ENCODE measurements at places on chromosomes 7 and 10.

DNA sequence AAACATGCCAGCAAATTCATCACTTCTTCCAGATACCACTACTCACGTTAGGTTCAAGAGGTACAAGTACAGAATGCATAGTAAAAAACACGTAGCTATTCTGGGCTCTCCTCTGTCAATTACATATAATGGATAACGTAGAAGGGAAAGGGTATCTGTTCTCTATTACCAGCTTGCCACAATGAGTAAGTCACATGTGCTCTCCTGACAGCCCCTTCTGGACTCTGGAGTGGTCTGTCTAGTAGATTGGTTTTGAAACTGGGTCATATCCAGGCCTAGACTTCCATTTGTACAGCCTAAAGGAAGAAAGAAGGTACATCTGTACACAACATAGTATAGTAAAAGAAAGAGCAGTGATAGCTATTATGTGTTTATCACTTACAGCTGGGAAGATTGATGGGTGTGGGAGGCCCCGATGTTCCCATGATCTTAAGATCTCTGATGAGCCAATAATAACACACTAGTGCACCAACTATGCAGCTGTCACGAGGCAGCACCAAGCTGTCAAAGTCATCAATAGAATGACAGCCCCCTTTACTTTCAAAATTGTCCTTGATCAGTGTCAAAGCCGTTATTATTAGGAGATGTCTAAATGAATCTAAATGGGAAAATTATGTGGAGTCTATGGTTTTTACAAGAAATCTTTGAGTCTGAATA lies 161.9 kb upstream of the AGK start:
- DNase-seq: no peak

DNA sequence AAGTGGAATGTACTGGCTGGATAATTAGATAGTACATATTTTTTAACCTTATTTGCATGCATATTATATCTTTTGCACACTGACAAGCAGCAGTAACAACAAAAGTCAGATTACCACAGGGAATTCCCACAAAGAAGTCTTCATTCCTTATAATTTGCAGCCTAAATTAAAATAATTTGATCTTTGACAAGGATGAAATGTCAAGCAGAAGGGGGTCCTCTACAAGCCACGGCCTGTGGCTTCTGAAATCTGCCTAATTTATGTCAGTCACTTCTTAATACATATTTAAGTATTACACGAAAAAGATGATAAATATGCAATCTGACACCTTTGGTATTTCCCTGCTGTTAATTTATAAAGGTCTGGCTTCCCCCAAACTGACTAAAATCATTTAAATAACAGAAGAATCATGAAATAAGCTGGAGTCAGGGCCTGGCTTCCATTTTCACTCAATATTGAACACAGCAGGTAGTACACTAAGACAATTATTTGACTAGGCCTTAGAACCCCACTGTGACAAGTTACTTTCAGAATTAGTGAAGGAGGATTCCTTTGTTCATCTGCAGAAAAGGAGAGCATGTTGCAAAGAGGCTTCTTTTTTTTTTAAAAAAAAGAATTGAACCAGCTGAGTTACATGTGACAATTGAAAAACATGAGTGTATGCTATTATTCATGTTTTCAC lies 351.1 kb upstream of the ETV1 start:
- no peak for DNase-seq

DNA sequence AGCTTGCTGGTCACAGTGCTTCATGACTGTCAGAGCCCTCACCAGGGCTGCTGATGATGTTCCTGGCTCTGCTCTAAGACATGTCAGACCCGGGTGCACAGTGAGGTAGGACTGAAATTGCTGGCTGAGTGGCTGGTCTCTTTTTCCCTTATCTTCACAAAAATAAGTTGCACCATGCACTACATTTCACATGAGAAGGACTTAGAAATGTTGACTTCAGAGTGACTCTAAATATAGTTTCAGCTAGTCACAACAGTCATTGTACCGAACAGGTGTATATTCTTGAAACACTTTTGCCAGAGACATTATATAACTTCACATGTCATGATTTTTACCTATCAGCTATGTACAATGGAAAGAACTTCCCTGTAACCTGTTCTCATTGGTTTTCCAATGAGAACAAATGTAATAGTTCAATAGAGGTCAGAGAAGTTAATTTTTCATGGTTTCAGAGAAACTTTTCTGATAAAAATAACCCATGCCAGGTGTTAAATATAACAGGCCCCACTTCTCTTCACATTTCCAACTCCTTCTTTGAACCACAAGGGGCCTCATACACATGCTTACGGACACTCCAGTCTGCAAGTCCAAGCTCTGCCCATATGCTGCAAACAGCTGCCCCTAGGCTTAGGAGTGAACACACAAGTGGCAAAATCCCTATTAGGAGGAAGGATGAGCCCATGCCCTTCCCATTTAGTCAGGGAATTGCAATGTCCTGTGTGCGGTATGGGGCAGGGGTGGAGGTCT lies 115.6 kb downstream of the CDK6 start:
- no peak for DNase-seq

DNA sequence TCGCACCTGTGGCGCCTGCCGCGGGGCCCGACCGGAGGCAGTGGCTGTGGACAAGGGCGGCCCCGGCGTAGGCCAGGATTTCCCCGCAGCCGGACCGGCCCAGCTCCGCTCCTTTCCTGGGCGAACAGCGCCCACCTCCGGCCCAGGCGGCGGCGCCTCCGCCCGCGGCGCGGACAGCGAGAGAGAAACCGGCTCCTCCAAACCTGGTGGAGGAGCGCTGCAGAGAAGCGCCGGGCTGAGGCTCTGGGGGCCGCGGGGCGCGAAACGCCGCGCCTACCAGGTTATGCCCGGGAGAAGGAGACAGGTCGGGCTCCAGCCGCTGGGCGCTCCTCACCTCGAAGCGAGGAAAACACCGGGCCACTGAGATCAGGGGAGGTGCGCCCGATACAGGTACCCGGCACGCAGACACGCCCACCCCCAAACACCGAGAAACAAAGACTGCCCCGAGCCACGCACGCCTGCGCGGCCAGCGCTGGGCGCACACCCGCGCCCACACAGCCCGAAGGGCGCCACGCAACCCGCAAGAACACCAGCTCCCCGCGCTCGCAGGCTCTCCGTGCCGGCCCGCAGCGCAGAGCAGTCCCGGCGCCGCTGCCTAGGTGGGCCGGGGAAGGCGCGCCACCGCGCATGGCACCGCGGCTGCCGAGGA lies 3.3 kb downstream of the GRID1 start:
- DNase-seq: no peak

- no peak for DNase-seq
These were observed 18.8 kb downstream of the TNKS2 start for GRCh38 chr10:91816981-91817380.

- DNase-seq: no peak
These were observed 91.0 kb downstream of the ELFN1 start for GRCh38 chr7:1761097-1761496.

DNA sequence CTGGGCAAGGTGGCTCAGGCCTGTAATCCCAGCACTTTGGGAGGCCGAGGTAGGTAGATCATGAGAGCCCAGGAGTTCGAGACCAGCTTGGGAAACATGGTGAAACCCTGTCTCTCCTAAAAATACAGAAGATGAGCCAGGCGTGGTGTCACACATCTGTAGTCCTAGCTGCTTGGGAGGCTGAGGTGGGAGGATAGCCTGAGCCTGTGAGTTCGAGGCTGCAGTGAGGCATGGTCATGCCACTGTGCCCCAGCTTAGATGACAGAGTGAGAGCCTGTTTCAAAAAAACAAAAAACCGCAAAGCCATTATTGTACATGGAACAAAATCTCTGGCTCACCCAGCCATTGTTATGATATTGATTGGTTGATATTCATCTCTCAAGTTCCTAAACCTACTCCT lies 53.7 kb downstream of the KMT2E start:
- no peak for DNase-seq

DNA sequence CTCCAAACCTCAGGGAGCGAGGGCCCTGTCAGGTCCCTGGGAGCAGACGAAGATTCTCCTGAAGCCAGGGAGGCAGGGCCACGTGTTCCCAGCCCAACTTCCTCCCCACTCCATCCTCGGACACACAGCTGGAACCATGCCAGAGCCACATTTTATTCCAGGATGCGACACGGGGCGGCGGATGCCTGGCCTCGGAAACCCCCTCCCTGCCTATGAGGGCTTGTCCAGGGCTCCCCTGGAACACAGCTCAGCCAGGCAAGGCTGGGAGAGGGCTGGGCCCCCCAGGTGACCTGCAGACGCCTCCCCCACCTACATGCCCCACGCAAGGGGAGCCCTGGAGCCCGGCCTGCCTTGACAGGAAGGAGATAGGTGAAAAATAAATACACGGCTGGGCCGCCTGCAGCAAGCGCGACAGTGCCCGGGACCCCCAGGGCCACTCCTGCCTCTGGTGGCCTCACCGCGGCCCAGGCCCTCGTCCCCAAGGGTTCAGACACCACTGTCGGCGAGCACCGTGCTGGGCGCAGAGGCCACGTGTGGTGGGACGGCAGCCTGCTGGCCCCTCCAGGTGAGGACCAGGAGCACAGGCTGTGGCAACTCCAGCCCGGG lies 21.5 kb downstream of the GET4 start:
- no peak for DNase-seq

DNA sequence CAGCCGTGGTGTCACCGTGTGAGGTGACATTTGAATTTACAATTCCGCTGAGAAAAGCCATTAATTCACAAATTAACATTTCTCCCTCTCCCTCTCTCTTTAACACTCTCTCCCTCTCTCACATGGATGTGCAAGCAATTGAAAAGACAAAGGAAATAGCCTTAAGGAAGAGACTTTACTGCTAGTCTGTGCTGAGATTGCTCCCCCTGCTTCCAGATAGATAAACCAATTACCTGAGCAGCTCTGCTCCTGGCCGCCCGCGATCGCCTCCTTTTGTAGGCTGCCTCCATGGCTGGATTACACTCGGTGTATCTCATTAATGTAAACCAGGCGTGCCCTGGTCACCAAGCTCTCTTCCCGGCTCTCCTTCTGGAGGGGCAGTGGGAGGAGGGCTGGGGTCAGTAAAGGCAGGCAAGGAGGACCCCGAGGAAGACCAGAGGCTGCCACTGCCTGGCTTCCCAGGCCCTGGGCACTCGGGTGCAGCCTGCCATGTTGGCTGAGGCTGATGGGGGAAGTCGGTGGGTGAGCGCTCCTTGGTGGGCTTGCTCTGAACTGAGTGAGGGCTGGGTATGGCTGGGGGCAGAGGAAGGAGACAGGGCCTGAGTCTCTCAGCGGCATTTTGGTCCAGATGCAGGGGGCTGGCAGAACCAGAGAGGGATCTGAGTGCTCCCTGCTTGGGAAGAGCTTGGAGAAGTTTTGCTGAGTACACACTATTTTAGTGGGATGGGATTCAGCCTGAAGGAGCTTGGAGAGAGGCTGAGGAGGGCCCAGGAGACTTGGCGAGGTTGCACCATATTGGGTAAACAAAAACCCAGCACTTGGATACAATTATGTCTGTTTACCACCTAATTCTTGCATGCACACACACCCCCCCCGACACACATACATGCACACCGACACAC lies 42.9 kb downstream of the PAX2 start:
- DNase-seq: no peak

- peak; percentile 18 for DNase-seq
These were observed 863 bp downstream of the CCNY start for GRCh38 chr10:35336921-35337823.

GRCh38 chr10:62733654-62734293 lies 70.7 kb upstream of the ADO start:
- DNase-seq: no peak

DNA sequence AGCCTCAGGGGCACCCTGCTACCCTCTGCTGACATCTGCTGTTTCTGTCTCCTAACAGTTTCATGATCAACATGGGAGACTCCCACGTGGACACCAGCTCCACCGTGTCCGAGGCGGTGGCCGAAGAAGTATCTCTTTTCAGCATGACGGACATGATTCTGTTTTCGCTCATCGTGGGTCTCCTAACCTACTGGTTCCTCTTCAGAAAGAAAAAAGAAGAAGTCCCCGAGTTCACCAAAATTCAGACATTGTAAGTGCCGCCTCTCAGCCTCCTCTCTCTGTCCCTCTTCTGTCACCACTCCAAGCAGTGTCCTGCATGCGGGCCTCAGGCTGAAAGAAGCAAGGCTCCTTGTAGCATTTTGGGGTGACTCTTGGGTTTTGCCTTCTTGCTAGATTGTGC lies 39.0 kb downstream of the POR start:
- DNase-seq: no peak

- DNase-seq: no peak
These were observed 584.6 kb downstream of the CNTNAP2 start for GRCh38 chr7:146701166-146701565.

GRCh38 chr7:136956232-136956631 lies 87.8 kb downstream of the CHRM2 start:
- no peak for DNase-seq

DNA sequence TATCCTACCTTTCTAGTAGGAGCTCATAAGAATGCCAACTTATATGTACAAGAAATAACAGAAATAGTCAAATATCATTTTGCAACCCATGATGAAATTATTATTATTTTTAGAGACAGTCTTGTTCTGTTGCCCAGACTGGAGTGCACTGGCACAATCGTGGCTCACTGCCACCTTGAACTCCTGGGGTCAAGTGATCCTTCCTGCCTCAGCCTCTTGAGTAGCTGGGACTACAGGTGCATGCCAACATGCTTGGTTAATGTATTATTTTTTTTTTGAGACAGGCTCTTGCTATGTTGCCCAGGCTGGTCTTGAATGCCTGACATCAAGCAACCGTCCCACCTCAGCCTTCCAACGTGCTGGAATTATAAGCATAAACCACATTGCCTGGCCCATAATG lies 44.8 kb downstream of the TNPO3 start:
- no peak for DNase-seq

- no peak for DNase-seq
These were observed 11.8 kb downstream of the TOMM7 start for GRCh38 chr7:22810843-22811242.

- DNase-seq: no peak
These were observed 52.2 kb upstream of the MKI67 start for GRCh38 chr10:128178302-128178958.

DNA sequence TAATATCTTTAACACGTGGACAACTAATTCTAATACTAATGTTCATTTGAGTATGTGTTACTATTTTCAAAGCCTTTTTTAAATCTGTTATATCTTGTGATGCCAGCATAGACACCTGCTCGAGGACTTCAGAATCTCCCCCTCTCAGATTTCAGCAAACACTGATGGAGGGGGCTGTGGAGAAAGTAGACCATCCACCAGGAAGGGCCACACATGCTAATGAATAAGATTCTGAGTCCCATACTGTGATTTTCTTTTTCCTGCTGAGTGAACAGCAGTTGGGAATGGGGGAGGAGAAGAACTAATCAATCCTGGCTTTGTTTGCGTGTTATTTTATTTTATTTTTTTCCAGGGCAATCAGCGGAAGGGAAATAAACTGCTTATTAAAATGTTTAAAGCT lies 157.9 kb upstream of the CSTF2T start:
- DNase-seq: no peak
